Central memory CD4-positive, alpha-beta T cell (primary cell): ENCODE measurements at places on chromosomes 1 and 21.

DNA sequence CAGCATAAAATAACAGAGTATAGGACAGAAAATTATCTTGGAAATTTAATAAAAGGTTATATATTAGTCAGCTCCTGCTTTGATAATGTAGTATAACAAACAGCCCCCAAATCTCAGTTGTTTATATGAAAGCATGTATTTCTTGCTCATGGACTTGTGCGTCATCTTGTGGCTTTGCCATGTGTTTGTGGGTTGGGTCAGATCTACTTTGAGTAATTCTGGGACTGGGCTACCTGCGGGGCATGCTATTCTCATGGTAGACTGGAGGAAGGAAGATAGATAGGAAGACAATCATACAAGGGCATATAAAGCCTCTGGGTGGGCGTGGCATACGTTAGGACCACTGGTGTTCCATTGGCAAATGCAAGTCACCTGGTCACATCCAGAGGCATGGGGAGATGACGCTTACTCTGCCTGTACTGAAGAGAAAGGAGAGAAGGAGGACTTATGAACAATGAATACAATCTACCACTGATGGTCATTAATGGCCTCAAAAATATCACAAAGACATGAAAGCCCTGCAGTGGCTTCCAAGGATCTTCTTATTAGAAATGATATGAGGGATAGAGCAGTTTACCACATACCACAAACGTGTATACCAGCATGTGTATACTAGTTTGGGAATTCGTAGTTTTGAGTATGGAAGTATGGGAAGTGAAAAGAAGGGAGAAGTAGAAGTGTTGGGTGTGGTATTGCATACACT, 267.0 kb downstream of the DISC1 start:
- no peak for DNase-seq

- DNase-seq: no peak
Measured at GRCh38 chr1:42979896-42980800, 21.5 kb upstream of the SLC2A1 start.

DNA sequence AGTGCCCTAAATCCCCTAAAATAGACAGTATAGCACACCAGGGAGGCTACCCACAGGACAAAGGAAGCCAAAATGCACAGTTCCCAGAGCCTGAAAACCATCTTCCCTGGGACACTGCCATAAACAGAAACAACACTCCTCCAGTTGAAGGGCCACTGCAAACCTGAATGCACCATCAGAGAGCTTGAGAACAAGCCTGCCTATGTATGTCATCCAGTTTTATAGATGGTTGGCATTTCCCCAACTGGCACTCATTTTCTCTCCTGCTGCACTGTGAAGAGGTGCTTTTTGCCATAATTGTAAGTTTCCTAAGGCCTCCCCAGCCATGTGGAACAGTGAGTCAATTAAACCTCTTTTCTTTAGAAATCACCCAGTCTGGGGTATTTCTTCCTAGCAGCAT, 169.0 kb downstream of the AGBL4 start:
- DNase-seq: no peak

GRCh38 chr1:116525440-116525839, 45.4 kb downstream of the CD58 start:
- no peak for DNase-seq

GRCh38 chr1:161483361-161483760, 21.9 kb upstream of the FCGR2A start:
- DNase-seq: no peak

DNA sequence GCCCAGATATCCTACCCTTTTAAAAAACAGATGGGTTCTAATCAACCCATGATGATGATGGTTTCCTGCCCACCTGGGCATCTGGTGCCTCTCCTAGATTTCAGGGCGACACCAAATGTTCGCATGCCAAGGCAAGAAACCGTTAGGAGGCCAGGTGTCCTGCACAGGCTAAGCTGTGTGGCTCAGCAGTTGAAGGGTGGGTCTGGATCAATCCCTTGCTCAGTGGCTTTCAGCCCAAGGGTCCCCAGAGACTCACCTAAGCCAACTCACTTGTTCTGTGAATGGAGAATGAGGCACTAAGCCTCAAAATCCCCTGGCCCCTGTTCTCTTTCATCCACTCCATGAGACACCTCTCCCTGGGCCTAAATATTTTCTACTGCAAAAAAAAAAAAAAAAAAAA, 169.1 kb upstream of the EDN2 start:
- no peak for DNase-seq

DNA sequence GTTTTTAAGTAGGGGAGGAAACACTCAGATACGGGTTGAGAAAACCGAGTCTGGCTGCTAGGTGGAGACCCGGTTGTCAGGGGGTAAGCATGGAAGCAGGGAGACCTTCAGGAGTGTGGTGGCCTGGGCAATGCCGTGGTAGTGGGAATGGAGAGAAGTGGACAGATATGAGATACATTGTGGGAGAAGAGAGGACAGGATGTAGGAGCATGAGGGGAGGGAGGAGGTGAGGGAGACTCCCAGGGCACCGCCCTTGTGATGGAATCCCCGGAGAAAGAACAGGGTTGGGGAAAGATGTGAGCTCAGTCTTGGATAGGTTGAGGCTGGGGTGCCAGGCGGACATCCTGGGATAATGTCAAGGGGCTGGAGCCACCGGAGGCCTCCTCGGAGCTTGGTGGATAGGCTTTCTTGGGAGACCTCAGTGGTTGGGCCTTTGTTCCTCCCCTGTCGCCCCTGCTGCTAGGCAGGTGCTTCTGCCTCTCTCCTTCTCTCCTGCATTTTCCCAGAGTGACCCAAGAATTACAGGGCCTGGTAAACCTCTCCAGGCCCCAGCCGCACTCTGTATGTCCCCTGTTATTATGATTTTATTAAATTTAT, 21.3 kb downstream of the ZNF362 start:
- DNase-seq: no peak

- DNase-seq: no peak
Measured at GRCh38 chr1:232047473-232047872, 420.9 kb downstream of the DISC1 start.

DNA sequence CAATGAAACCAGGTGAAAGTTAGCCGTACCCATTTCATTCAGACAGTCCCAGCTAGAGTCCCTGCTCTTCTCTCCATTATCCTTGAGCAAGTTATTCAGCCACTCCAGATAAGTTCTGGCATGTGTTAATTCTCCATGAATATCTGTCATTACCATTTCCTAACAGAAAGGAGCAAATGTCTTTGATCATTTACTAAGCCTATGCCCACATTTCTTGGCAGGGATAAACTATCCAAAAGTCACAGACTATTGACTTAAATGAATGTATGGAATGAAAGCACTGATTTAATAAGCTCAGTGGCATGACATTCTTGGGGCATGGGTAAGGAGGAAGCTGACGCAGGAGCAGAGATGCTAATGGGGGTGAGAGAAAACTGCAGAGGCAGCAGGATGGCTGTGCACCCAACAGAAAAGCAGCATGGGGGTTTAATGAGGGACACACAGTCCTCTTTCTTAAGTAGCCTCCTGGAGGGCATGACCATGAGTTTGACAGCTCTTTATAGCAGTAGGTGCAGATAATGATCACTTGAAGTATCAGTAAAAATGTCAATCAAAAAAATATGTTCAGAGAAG, 17.6 kb upstream of the DHCR24 start:
- no peak for DNase-seq

- DNase-seq: no peak
Measured at GRCh38 chr1:45353685-45354084, 13.4 kb upstream of the MUTYH start.
